ENCODE measurements at places on chromosomes 6 and 20.

- no peak for DNase-seq
Observed at GRCh38 chr6:120675886-120676285, 658.4 kb downstream of the TBC1D32 start.

GRCh38 chr6:113500221-113500620 lies 356.9 kb upstream of the MARCKS start:
- DNase-seq, result no peak

DNA sequence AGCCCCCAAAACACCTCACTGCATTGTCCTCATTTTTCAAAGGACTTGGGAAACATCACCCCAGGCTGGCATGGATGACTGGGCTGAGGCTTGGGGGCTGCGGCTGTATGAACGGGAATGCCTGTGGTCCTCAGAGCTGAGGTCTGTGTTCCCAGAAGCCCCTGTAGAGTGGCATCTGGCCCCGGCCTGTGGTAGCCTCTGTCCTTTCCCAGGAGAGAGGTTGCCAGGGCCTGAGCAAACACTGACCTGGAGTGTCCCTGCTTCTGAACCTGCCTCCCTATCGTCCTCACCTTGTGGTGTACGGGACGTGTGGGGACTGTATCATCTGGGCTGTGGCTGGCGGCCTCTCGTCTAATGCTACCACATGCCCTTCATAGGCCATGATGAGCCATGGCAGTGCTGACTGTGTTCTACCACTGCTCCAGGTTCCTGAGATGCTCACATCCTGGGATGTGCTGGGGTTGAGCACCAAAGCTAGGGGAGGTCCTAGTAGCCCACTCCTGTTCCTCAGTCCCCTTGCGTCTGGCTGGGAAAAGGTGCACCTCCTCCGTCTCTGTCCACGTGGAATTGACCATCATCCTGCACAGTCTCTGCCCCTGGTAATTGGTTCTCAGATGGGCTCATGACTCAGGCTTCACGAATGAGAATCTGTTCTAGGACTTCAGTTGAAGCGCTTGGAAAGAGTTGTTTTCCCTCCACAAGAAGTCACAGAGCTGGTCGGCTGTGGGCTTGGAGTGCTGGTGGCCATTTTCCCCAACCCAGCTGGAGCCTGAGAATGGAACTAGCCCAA lies 27.6 kb downstream of the PHACTR3 start:
- DNase-seq, result no peak

DNA sequence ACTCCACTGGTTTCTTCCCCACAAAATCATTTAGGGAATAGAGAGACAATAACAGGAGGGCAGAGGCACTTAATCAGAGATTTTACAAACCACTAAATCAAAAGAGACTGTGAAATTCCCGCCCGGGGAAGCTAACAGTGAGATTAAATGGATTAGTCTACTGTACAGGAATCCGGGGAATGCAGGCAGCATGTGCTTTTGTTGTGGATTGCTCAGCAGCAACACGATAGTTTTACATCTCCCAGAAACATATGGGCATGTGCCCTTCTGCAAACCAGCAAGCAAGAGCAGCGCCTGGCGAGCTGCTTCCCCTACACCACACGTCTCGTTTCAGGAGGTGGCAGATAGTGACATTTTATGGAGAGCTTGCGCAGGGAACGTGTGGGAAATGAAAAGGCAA lies 382.3 kb downstream of the CD83 start:
- DNase-seq, result no peak
